ENCODE measurements at places on chromosomes 12 and 14.

DNA sequence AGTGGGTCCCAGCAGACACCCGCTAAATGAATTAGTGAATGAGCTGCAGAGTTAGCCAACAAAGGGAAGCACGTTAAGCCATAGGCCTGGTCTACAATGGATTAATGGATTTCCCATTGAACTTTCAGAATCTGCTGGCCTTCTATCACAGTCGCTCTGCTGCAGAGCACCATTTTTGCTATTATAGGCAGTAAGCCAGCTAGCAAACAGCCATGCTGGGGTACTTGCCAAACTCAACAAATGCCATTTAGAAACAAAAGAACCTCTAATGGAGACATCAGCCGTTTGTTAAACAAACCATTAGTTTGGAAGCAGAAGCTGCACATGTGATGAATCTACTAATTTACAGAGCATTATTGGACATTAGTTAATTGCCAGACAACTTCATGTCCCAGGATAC, 181.1 kb upstream of the STXBP6 start:
- no peak for DNase-seq

DNA sequence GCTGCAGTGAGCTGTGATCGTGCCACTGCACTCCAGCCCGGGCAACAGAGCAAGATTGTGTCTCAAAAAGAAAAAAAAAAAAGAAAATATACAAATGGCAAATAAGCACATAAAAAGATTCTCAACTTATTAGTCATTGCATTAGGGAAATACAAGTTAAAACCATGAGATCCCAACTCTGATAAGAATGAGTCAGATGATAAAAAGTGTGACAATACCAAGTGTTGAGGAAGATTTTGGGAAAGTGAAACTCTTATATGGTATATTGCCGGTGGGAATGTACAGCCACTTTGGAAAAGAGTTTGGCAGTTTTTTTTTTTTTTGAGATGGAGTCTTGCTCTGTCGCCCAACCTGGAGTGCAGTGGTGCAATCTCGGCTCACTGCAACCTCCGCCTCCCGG, 7.6 kb upstream of the PRPF40B start:
- no peak for DNase-seq

GRCh38 chr12:38465020-38465419, 148.4 kb downstream of the ALG10B start:
- DNase-seq, result no peak

DNA sequence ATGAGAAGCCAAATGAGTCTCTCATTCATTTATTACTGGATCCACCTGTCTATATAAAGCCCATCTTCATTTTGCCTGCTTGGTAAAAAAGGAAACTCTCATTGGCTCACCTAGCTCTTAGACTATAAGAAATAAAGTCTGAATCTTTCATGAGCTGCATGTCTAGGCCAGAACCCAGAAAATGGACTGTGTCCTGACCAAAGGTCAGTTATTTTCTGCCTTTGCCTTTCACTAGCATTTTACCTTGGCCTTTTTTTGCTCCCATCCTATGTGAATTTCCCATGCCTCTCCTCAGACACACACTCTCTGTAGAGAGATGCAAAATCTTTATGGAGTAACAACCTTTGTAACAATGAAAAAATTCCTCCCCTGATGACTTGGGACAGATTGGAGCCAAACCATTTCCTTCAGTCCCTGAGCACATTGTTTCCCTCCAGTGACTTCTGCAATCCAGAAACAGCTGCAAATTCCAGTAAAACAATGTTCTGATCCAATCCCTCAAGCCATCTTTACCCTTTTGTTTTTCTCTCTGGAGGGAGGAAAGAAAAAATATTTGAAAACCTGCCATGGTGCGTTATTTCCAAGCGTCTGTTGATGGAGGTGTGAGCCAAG, 33.6 kb upstream of the MAP3K9 start:
- no peak for DNase-seq

DNA sequence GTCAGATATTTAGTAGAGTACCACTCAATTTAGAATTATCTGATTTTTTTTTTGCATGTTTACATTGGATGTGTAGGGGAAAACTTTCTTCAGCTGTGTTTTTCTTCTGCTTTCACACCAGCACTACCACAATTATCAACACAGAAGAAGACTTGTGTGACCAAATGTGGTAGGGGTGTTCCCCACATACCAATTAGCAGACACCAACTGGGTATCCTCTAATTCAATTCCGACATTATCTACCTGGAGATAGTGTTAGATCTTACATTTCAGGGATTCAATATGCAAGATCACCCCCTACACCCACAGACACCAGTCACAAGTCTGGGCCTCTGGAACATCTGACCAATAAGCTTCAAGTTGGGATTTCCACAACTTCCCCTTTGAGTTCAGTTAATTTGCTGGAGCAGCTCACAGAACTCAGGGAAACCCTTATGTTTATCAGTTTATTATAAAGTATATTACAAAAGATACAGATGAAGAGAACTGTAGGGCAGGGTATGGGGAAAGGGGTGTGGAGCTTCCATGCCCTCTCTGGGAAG, 4.1 kb upstream of the KLRG1 start:
- DNase-seq, result no peak
